ENCODE measurements at places on chromosomes 4 and X. TPM values are rescaled to one million over a fixed set of nuclear protein-coding genes. Genes with fewer than 3 reads are reported as not detected.

CXCL10 gene
- total RNA-seq = not detected

FAM241A gene
- total RNA-seq = 0.03 TPM

AMTN gene
- not detected for total RNA-seq

AGTR2 gene
- not detected for total RNA-seq

CCDC160 gene
- 21.6 TPM for total RNA-seq

DNA sequence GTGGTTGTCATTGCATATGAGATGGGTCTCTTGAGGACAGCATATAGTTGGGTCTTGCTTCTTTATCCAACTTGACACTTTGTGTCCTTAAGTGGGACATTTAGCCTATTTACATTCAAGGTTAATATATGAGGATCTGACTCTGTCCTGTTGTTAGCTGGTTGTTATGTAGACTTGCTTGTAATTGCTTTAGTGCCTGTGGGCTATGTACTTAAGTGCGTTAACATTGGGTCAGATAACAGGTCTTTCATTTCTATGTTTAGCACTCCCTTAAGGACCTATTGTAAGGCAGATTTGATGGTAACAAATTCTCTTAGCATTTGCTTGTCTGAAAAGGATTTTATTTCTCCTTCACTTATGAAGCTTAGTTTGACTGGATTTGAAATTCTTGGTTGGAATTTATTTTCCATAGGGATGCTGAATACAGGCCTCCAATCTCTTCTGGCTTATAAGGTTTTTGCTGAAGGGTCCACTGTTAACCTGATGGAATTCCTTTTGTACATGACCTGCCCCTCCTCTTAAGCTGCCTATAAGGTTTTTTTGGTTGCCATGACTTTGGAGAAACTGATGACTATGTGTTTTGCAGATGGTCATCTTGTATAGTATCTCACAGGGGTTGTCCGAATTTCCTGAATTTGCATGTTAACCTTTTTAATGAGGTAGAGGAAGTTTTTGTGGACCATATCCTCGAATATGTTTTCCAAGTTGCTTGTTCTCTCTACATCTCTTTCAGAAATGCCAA lies 162.0 kb downstream of the NKX6-1 start:
- no peaks in the 10 kb centered on the region for H3K4me1 ChIP-seq
- no peak for DNase-seq
- H3K27me3 ChIP-seq = no peaks in the 10 kb centered on the region
- no peak overlapping the region for H3K27ac ChIP-seq

- DNase-seq = no peak
- H3K4me3 ChIP-seq = no peak overlapping the region
- peaks cover 35% of the 10 kb centered on the region for H3K4me1 ChIP-seq
- no peak overlapping the region for H3K27ac ChIP-seq
These were observed 7.3 kb upstream of the MAB21L2 start for GRCh38 chr4:150574678-150575077.

GRCh38 chr4:90760059-90760458 lies 632.9 kb downstream of the CCSER1 start:
- H3K4me1 ChIP-seq = no peaks in the 10 kb centered on the region
- no peaks in the 10 kb centered on the region for H3K36me3 ChIP-seq
- no peak overlapping the region for H3K4me3 ChIP-seq
- H3K27ac ChIP-seq = no peak overlapping the region

DNA sequence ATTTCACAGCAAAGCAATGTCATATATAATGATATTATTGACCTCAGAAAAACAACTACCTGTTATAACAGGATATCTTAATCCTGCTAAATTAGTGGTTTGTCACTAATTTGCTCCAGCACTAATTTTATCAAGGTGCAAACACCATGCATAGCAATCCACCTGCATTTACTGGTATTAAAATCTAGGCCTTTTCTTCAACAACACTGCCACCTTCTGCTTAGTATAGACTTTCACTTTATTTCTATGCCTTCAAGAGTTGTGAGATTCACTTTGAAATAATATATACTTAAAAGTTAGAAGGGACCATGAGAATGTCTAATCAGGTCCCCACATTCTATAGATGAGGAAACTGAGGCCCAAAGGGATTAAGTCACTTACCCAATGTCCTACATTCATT lies 82.1 kb upstream of the IQCM start:
- no peaks in the 10 kb centered on the region for H3K27me3 ChIP-seq
- no peak overlapping the region for H3K4me3 ChIP-seq
- no peaks in the 10 kb centered on the region for H3K4me1 ChIP-seq
- DNase-seq = peak; percentile 16
- no peak overlapping the region for H3K27ac ChIP-seq
- H3K36me3 ChIP-seq = no peaks in the 10 kb centered on the region

DNA sequence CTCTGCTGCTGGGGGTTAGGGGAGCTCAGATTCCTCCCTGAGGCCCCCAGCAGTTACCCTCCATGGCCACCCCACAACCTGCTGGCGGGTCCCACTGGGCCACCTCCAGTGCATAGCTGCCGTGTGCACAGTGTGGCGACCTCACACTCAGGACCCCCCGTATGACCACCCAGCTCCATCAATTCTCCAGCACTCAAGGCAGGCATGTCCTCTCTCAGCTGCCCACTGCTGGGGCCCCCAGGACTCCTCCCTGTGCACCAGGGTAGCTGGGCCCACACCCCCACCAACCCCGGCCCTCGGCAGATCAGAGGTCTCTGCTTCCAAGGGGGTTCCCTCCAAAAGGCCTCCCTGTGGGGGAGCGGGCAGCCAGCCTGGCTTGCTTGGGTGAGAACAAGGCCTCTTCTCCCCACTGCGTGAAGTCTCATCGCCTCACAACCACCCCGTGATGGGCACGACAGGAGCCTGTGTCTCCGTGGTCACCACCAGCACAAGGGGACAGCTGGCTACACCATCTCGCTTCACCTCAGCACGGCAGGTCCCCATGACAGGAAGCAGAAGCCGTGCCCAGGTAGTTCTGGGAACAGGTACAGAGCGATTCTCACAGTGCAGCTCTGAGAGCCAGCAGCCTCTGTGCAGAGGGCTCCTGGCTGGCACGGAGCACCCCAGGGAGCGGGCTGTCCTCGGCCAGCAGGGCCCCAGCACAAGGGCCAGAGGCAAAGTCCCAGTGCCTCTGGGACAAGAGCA lies 4.6 kb upstream of the HAUS3 start:
- H3K27me3 ChIP-seq = no peaks in the 10 kb centered on the region
- H3K4me1 ChIP-seq = no peaks in the 10 kb centered on the region
- H3K36me3 ChIP-seq = peaks cover 4% of the 10 kb centered on the region

DNA sequence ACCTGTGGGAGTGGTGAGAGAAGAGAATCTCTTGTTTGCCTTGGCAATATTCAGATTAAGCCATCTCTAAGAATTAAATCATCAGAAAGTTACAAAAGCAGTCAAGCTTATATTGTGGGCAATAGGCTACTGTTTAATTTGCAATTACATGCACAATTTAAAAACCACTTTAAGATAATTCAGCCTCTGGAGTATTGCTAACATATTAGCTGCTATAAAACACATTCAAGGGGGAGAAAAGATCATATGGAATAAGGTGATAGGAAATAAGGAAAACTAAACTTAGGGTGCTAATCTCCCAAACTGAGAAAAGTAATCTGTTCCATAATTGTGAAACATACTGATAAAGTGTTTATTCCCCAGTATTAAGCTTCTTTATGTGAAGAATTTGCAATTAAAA lies 103.9 kb downstream of the ARAP2 start:
- no peaks in the 10 kb centered on the region for H3K36me3 ChIP-seq
- H3K4me3 ChIP-seq = no peak overlapping the region
- no peak overlapping the region for H3K27ac ChIP-seq
- DNase-seq = no peak
- H3K27me3 ChIP-seq = no peaks in the 10 kb centered on the region

DNA sequence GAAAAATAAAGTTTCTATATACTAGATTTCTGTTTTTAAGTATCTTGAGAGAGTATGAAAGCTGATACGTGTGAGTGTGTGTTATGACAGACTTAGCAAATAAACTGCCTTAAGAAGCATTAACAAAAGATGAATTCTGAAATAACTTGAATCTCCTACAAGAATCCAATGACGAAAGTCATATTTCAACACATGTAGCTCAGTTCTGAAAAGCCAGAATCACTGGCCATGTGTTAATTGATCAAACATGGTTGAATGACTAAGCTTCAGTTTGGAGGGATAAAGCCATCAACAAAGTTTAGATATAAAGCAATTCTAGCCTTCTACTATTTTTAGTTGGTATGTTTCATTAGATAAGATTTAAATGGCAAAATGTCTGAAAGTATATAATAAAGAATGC lies 88.5 kb upstream of the ETNPPL start:
- H3K27me3 ChIP-seq = no peaks in the 10 kb centered on the region
- no peaks in the 10 kb centered on the region for H3K4me1 ChIP-seq
- no peak overlapping the region for H3K27ac ChIP-seq
